ENCODE measurements at places on chromosomes 5 and 9.

DNA sequence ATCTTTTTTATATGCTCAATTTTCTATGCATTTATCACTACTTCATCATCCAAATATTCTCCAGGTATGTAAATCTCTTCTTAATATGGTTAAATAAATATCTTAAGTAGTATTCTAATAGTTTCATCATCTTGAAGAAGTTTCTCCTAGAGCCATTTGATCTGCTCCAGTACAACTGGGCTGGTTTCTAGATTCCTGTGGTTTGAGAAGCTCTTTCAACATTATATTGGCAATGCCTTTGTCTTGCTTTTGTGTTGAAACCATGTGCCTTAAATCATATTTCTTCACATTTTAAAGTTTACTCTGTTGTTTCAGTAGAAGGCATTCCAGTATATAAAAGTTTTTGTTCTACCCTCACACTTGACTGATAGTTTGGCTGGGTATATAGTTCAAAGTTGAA is 27.6 kb downstream of the MBLAC2 start:
- DNase-seq = no peak

GRCh38 chr5:126003309-126003708 is 419.9 kb upstream of the GRAMD2B start:
- no peak for DNase-seq

DNA sequence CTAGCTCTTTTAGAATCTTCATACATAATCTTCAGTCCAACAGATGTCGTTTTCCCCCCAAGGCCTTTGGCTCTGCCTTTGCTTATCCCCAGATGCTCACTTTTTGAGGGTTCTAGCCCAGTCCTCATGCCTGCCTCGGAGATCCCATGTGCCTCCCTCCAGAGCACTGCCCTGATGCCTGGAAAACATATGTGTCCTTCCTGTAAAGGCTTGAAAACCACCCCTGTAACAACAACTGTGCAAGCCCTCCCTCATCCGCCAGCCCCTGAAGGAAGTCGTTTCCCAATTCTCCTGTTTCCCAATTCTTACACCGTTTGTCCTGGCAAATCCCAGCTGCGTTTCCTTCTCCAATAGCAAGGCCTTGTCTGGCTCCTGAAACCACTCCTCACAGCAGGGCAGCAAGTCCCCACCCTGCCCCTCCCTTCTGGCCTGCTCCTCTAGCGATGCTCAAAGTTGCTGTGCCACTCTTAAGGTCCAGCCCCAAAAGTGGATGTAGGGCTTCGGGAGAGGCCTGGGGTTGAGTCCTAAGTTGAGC is 52.2 kb downstream of the SLC36A1 start:
- no peak for DNase-seq

DNA sequence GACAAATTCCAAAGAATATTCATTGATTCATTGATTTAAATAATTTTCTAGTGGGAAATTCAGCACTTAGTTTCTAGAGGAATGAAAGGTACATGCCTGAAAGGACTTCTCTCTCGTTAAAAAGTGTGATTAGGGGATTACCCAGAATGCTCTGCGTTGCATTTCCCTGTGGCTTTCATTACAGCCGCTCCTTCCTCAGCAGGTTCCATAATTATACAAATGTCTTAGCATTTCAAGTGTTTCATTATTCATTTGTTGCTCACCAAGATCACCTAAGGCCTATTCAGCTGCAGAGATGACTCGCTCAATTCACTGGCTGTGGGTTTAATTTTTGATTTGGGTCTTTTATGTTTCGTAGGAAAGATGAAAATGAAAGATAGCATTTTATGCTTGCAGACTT is 52.8 kb downstream of the SPATA31C2 start:
- no peak for DNase-seq

DNA sequence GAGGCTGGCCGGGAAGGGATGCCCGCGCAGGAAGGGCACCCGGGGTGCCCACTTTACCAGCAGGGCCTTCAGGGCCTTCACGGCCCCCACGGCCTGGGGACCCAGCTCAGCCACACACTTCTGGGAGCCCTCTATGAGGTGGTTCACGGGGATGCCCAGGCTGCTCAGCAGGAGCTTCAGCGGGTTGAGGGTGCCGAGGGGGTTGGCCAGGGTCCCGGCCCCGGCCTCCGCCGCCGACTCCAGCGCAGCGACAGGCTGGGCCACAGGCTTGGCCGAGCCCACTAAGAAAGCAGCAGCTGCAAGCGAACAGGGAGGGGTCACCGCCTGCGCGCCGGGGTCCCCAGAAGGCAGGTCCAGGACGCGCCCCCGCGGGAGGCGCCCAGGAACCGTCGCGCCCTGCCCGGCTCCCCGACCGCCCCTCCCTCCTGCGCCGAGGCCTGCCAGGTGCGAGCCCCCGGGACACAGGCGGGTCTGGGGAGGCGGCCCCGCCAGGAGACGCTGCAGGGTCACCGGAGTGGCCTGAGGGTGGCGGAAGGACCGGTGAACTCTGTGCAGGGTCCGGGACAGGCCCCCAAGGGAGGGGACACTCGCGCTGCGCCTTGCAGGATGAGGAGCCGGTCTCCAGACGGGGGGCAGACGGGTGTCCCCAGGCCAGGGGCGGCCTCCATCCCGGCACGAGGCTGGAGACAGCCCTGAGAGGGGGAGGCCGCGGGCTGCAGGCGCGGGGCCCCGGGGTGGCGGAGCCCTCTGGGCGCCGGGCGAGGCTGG is 572 bp downstream of the SCGB3A1 start:
- no peak for DNase-seq

DNA sequence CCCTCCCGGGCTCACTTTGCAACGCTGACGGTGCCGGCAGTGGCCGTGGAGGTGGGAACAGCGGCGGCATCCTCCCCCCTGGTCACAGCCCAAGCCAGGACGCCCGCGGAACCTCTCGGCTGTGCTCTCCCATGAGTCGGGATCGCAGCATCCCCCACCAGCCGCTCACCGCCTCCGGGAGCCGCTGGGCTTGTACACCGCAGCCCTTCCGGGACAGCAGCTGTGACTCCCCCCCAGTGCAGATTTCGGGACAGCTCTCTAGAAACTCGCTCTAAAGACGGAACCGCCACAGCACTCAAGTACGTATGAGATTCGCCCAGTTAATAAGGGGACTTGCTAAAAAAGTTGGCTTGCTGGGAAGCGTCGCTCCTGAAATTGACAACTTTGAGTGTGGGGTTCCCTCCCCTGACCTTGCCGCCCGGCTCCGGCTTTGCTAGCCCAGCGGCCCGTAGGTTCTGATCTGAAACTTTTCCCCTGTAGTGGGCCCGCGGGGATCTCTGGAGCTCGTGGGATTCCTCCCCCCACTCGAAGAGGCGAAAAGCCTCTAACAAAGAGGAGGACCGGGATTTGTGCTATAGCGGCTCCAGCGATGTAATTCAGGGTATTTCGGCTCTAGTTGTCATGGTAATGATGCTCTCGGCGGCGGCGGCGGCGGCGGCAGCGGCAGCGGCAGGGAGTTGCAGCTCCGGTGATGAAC is 572 bp downstream of the NR4A3 start:
- DNase-seq = no peak

GRCh38 chr9:122229485-122229837 is 704 bp upstream of the LHX6 start:
- no peak for DNase-seq

DNA sequence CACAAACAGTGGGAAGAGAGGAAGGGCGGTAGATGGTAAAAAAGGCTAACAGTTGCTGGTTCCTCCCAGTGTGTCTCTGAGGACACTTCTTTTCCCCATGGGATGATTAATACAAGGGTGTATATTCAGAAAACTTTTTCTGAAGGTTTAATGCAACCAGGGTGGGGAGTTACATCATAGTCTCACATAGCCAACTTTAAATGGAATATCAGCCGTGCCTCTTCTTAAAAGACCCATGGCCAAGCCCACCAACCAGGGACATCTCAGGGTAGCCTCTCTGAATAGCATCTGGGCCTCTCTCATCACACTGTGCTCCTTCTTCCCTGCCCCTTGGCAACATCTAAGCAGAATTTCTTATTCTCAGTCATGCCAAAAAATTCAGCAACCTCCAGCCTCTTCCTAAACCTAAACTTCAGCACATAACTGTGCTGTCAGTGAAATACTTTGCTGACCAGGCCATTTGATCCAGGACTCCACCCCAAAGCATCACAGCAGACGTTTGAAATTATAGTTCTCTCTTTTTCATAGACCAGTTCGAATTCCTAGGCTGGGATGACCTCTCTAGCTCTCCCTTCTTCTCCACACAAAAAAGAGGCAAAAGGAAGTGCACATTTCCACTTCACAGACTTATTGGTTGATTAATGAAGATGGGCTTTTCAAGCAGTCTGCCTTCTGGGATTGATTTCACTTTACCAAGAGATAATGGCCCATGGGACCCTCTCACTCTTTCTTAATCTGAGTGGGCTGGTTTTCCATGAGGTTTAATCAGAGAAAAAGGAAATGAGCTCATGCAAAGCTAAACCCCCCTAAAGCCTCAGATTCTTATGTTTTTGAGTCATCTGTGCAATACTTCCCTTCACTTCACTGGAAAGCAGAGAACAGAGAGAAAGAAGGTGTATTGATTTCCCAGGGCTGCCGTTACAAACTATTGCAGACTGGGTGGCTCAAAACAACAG is 85.1 kb upstream of the RAI14 start:
- DNase-seq = no peak

GRCh38 chr5:130287438-130287837 is 383.2 kb downstream of the CHSY3 start:
- no peak for DNase-seq

DNA sequence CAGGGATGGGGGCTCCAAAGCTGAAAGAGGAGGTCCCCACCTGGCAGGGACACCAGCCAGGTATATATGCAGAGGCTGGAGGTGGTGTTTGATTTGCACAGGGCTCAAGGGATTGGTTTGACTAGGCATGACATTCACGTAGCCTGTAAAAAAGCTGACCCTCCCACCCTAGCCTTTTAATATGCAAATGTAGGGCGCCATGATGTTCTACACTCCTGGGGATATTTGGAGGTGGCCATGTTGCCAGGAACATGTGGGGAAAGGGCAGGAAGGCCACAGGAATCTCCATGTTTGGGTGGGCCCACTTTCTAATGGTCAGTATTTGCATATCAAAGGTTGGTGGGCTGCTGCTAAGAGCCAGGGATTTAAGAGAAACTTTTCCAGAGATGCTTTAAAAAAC is 12.0 kb upstream of the THG1L start:
- no peak for DNase-seq

DNA sequence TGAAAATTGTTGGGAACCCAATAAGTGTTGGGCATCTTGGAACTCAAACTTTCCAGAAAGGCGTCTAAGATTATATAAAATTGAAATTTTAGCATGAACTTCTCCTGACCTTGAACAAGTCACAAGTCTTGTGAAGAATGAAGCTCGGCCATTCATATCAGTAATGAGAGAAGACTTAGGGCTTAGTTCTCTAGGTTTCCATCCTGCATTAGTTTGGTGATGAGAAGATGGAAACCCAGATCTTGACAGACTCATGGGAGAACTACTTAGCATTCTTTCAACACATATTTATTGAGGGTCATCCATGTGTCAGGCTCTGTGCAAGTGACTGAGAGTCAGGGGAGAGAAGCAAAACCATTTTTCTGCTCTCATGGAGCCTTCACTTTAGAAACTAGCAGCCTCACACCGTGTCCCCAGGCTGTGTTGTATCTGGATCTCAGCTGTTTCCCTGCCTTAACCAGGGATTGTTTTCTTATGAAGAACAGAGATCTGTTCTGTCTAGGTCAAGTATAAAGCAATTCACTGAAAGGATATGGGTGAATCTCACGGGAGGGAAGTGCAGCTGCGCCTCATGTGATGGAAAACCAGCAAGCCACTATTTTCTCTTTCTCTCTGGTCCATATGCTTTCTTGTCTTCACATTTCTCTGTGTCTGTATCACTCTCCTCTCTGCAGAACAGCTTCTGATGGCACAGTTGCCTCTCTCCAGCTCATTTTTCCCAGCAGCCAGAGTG is 3.4 kb downstream of the GARNL3 start:
- DNase-seq = no peak

GRCh38 chr5:173383711-173384110 is 55.5 kb upstream of the STC2 start:
- no peak for DNase-seq

DNA sequence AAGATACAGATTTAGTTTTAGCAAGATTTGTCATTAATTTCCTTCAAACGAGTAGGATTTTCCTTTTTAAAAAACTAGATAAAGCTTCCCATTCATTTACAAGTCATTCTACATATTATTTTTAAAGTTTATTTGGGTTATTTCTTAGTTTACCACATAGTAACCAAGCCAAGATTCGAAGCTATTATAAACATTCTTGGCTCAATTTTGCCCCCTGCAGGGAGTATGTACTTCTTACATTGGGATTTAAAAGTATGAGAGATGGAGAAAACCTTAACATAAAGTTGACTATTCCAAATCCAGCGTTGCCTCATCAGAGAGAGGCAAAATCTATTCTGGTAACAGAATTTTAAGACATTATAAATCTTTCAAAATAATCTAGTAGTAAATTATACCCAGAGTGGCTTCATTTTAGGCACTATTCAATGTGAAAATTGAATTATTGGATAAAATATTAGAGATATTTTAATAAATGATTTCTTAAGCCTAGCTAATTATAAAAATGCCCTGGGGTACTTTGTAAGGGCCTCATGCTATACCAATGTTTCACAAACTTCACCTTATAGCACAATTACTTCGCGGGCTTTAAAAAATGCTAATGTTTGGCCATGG is 39.1 kb downstream of the FBN2 start:
- DNase-seq = no peak

DNA sequence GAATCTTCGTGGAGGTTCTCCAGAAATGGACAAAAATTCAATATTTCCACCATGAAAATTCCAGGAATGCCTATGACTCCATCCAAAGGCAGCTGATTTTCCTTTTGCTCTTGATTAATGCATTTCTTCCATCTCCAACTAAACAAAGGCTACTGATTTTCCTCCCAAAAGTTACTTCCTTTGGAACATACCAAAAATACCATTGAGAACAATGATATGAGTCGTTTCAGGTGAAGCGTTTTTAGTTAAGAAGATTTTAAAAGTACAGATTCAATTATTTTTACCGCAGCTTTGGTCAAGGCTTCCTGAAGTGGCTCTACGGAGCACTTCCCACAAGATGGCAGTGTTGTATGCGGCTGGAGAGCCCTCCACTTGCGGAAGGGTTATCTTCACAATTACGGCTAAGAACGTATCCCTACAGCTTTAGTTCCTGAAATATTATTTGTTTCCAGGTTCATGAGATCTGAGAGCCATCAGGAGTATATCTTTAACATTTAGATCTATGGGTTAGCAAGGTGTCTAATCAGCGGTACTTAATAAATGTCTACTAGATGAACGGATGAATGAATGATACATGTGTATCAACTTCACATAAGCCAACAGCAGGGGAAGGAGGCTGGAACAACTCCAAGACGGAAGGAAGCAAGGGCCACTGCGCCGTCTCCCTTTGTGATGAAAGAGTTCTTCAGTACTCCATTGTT is 35.9 kb upstream of the ARSB start:
- DNase-seq = no peak

DNA sequence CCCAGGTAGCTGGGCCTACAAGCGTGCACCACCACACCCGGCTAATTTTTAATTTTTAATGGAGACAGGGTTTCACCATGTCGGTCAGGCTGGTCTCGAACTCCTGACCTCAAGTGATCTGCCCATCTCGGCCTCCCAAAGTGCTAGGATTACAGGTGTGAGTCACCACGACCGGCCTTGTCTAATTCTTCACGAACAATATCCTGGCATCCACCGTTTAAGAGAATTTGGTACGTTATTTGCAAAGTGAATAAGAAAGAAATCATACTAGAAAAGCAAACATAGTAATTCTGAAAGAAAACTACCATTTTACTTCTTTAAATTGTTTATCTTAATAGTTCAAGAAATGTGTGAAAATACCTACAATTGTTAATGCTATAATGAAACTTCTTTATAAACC is 42.9 kb upstream of the TRIO start:
- DNase-seq = no peak

Data from stimulated activated CD4-positive, alpha-beta T cell treated with anti-CD3 and anti-CD28 coated beads, TNF-alpha, amount 100 ng/mL, for 4 hours (primary cell).